ENCODE measurements at places on chromosomes 1 and 21. TPM values are rescaled to one million over a fixed set of nuclear protein-coding genes. Genes with fewer than 3 reads are reported as not detected.

Gene GLIS1
- not detected for total RNA-seq

Gene KIF14
- total RNA-seq = 3.1 TPM

Gene S100PBP
- total RNA-seq = 33.7 TPM

Gene DIO1
- not detected for total RNA-seq

Gene TIE1
- total RNA-seq = 1,392 TPM

Gene NPHS2
- not detected for total RNA-seq

Gene USH2A
- not detected for total RNA-seq

Gene PEX10
- 44.9 TPM for total RNA-seq

Gene CTSS
- total RNA-seq = 57.5 TPM

Gene OR2G6
- not detected for total RNA-seq

Gene OR2T35
- total RNA-seq = not detected

Gene BSND
- total RNA-seq = not detected

Gene CELA2A
- total RNA-seq = not detected

Gene MSH4
- total RNA-seq = 0.34 TPM

Gene SLAMF9
- total RNA-seq = not detected

Gene RYR2
- total RNA-seq = 0.09 TPM

Gene CHIA
- total RNA-seq = not detected

Gene NBPF4
- not detected for total RNA-seq

Gene MNDA
- total RNA-seq = not detected

Gene KRTAP19-1
- not detected for total RNA-seq

Gene SPRR5
- not detected for total RNA-seq

Gene TMEM54
- total RNA-seq = 30.6 TPM

Gene AMY1B
- total RNA-seq = not detected

Gene OR14I1
- not detected for total RNA-seq

Gene MAGI3
- 15.6 TPM for total RNA-seq

Gene CA6
- total RNA-seq = not detected

Gene NMNAT2
- total RNA-seq = 0.68 TPM

Gene PI4KB
- 55.3 TPM for total RNA-seq

Gene CTSE
- total RNA-seq = not detected

Gene CHI3L1
- not detected for total RNA-seq

Gene CELA2B
- not detected for total RNA-seq

Gene NTMT2
- not detected for total RNA-seq

Gene CDA
- 2.4 TPM for total RNA-seq

Gene MEGF6
- total RNA-seq = 100 TPM

Gene XPR1
- total RNA-seq = 26.0 TPM

Gene TACSTD2
- total RNA-seq = 43.9 TPM

Gene GSTM1
- 8.5 TPM for total RNA-seq

Gene GBP2
- 65.9 TPM for total RNA-seq

Gene OPN3
- total RNA-seq = 32.3 TPM

Gene TCHHL1
- total RNA-seq = not detected

Gene CRYAA
- total RNA-seq = not detected

Gene HRNR
- total RNA-seq = not detected

Gene F13B
- total RNA-seq = not detected

Gene CLCA1
- total RNA-seq = not detected

Gene SLC44A3
- total RNA-seq = 3.0 TPM

Gene SPATA17
- total RNA-seq = not detected

Gene BATF3
- total RNA-seq = 1.7 TPM

Gene AADACL4
- not detected for total RNA-seq

Gene C1orf167
- not detected for total RNA-seq

Gene ASTN1
- not detected for total RNA-seq

Gene TRPM2
- total RNA-seq = 3.2 TPM

Gene RBBP5
- 24.5 TPM for total RNA-seq

Data from dermis blood vessel endothelial cell (primary cell).